Activated T-cell treated with anti-CD3 and anti-CD28 coated beads, Interleukin-2, amount 50 U/mL, for 72 hours (primary cell): ENCODE measurements at places on chromosomes 5 and 9. TPM values are rescaled to one million over a fixed set of nuclear protein-coding genes. Genes with fewer than 3 reads are reported as not detected.

DNA sequence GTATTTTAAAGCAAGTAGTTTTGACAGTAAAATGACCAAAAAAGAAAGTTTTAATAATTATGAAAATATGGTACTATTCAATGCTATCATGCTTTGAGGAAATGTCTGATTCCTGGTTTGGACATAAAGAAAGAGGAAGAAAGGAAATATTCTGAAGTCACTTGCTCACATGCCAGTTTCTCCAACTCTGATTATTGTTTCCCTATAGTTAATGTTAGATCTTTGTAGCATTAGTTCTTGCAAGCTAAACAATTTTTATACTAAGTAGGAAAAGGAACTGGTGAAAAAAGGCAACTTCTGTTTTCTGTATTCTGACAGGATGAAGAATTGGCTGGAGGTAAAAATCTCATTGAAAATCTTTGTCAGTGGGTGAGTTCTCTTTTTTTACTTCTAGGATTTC is 119.5 kb downstream of the YTHDC2 start:
- no peak overlapping the region for H3K27ac ChIP-seq
- no peaks in the 10 kb centered on the region for H3K36me3 ChIP-seq
- H3K27me3 ChIP-seq: peaks cover 13% of the 10 kb centered on the region

- H3K4me3 ChIP-seq: no peak overlapping the region
- DNase-seq: no peak
- no peak overlapping the region for H3K27ac ChIP-seq
- no peaks in the 10 kb centered on the region for H3K36me3 ChIP-seq
Observed at GRCh38 chr9:35396560-35397215, 93.2 kb upstream of the RUSC2 start.

- peaks cover 58% of the 10 kb centered on the region for H3K27me3 ChIP-seq
- no peaks in the 10 kb centered on the region for H3K36me3 ChIP-seq
- no peaks in the 10 kb centered on the region for H3K4me1 ChIP-seq
- no peak for DNase-seq
Observed at GRCh38 chr9:34892886-34893285, 65.2 kb upstream of the PHF24 start.

DNA sequence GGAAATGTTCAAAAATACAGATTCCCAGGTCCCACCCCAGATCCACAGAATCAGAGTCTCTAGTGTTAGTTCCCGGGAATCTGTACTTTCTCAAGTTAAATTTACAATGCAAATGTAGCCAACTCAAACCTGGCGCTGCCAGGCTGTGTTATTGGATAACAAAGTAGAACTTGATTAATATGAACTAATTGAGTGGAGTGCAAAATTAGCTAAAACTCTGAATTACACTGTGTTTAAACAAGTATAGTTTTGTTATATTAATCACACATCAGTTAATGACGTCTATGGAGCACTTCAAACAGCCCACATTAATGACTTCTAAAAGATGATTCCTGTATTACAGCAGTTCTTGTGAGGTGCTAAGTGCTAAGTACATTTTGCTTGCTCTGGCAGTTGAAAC is 32.4 kb upstream of the CYFIP2 start:
- no peaks in the 10 kb centered on the region for H3K27me3 ChIP-seq
- H3K36me3 ChIP-seq: peaks cover 69% of the 10 kb centered on the region
- no peak for DNase-seq
- peak overlapping the region; percentile 94 for H3K27ac ChIP-seq
- H3K4me3 ChIP-seq: peak overlapping the region; percentile 14

DNA sequence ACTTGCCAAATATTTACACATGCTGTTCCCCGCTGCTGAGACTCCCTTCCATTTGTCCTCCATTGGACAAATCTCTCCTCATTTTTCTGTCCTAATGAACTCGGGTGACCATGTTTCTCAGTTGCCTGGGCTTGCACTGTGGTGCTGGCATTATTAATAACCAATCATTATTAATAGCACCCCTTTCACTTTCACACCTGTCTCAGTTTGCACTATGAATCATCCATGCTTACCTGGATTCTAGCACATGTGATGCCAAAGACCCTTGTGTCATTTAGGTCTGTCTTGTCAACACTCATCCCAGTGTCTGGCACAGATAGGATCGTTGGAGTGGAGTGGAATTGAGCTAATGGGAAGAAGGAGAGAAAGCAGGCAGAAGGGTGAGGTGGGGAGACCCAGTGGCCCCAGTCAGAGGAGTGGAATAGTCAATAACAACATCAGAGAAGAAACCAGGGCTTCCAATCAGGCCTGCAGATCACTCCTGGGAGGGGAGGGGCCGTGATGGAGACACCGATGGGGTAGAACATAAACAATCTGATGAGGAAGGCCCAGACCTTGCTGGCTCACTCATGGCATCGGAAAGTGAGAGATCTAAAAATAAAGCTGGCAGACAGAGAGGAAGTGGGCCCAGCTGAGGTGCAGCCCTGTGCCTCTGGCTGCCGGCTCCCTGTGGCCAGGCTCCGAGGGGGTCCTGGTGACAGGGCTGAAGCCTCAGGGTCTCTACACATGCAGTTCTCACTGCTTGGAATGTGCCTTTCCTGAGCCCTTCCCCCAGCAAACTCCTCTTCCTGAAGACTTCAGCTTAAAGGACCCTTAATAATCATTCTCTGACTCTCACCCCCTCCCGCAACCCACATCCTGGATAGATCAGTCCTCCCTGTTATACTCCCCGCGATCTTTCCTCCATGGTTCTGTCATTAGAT is 33.5 kb upstream of the CRB2 start:
- peak overlapping the region; percentile 72 for H3K27ac ChIP-seq
- peak overlapping the region; percentile 58 for H3K4me3 ChIP-seq
- peak; percentile 71 for DNase-seq

DNA sequence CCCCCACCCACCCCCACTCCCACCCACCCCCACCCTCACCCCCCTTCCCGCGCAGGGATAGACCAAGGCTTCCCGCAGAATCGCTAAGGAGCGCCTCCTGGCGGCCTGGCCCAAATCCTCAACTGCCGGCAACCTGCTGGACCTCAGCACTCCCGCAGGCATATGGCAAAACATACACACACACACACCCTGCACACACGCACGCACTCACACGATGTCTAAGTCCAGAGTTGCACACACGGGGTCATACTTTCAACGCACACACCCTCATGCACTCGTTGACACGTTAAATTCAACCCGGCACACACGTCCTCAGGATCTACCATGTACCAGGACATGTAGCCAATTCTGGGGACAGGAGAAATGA is 1.7 kb downstream of the CPLX2 start:
- H3K4me1 ChIP-seq: peaks cover 11% of the 10 kb centered on the region
- H3K36me3 ChIP-seq: peaks cover 2% of the 10 kb centered on the region

- no peaks in the 10 kb centered on the region for H3K27me3 ChIP-seq
- H3K36me3 ChIP-seq: peaks cover 6% of the 10 kb centered on the region
- H3K4me3 ChIP-seq: no peak overlapping the region
- H3K4me1 ChIP-seq: no peaks in the 10 kb centered on the region
- H3K27ac ChIP-seq: no peak overlapping the region
Observed at GRCh38 chr9:78261403-78262001, 25.6 kb downstream of the CEP78 start.

GRCh38 chr5:165076686-165077085 is 1571.3 kb downstream of the MAT2B start:
- H3K36me3 ChIP-seq: no peaks in the 10 kb centered on the region
- DNase-seq: no peak
- no peaks in the 10 kb centered on the region for H3K4me1 ChIP-seq

GRCh38 chr5:6059137-6059800 is 319.1 kb downstream of the MED10 start:
- H3K4me3 ChIP-seq: no peak overlapping the region
- H3K4me1 ChIP-seq: no peaks in the 10 kb centered on the region
- H3K27ac ChIP-seq: no peak overlapping the region
- no peak for DNase-seq

GRCh38 chr5:134590992-134591659 is 41.5 kb downstream of the SAR1B start:
- DNase-seq: peak; percentile 82
- peaks cover 72% of the 10 kb centered on the region for H3K4me1 ChIP-seq
- peaks cover 9% of the 10 kb centered on the region for H3K27me3 ChIP-seq
- no peak overlapping the region for H3K4me3 ChIP-seq
- no peaks in the 10 kb centered on the region for H3K36me3 ChIP-seq

- H3K27me3 ChIP-seq: peaks cover 79% of the 10 kb centered on the region
- no peaks in the 10 kb centered on the region for H3K36me3 ChIP-seq
- peak overlapping the region; percentile 82 for H3K4me3 ChIP-seq
Observed at GRCh38 chr5:159106193-159106568, 6.5 kb upstream of the EBF1 start.

DNA sequence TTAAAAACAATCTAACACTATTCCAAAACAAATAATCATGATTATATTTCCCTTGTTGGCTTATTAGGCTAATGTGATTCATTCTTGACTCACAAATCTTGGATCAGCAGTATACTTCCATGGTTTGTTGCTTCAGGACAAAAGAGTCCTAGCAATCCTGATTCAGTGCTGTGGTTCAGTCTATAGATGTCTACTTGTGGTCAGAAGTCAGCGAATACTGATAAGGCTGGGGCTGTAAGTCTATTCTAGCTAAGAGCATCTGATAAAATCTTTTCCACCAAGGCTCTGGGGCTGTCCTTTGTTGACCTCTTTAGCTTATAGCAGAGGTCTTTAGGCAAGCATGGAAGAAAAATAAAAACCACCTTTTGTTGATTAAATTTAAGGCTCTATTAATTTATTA is 4.4 kb upstream of the SMIM3 start:
- H3K4me1 ChIP-seq: peaks cover 9% of the 10 kb centered on the region
- DNase-seq: no peak
- no peak overlapping the region for H3K4me3 ChIP-seq
- peaks cover 5% of the 10 kb centered on the region for H3K27me3 ChIP-seq
- peaks cover 2% of the 10 kb centered on the region for H3K36me3 ChIP-seq

GRCh38 chr9:8872802-8873201 is 1073.2 kb upstream of the DMAC1 start:
- no peaks in the 10 kb centered on the region for H3K4me1 ChIP-seq
- no peak overlapping the region for H3K4me3 ChIP-seq
- no peak for DNase-seq
- H3K36me3 ChIP-seq: no peaks in the 10 kb centered on the region
- H3K27ac ChIP-seq: no peak overlapping the region

- H3K4me1 ChIP-seq: no peaks in the 10 kb centered on the region
- H3K27me3 ChIP-seq: no peaks in the 10 kb centered on the region
- no peaks in the 10 kb centered on the region for H3K36me3 ChIP-seq
- H3K27ac ChIP-seq: no peak overlapping the region
Observed at GRCh38 chr5:133287500-133287899, 235.7 kb downstream of the HSPA4 start.

DNA sequence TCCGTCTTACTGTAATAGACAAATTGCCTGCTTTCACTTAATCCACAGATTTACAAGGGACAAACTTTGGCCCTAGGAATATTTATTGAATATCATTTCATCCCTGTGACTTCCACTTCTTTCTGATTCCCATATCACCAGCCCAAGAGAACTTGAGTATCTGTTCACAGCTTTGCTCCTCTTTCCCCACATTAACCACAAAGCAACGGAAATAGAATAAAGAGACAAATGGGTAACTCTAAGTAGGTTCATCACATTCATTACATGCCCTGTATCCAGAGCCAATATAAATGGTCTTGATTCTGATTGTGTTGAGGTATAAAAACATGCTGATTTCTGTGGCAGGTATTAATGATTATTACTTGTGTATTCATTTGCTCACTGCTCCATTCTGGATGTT is 41.9 kb downstream of the TMEM252 start:
- H3K27me3 ChIP-seq: no peaks in the 10 kb centered on the region
- DNase-seq: no peak
- H3K27ac ChIP-seq: no peak overlapping the region

GRCh38 chr9:107173422-107174180 is 109.5 kb upstream of the RAD23B start:
- peaks cover 34% of the 10 kb centered on the region for H3K4me1 ChIP-seq
- H3K4me3 ChIP-seq: peak overlapping the region; percentile 44
- peaks cover 24% of the 10 kb centered on the region for H3K27me3 ChIP-seq
- peak overlapping the region; percentile 95 for H3K27ac ChIP-seq
- no peaks in the 10 kb centered on the region for H3K36me3 ChIP-seq
- DNase-seq: peak; percentile 24

DNA sequence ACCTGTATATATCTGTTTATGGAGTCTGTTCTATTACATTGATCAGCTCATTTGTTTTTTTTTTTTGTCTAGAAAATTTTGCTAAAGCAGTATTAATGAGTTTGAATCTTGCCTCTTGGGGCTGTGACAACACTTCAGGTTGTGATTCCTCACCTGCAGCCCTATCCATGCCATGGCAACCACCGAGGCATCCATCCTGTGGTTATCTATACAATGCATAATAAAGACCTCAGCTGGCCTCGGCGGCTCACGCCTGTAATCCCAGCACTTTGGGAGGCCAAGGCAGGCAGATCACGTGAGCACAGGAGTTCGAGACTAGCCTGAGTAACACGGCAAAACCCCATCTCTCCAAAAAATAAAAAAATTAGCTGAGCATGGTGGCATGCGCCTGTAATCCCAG is 28.1 kb upstream of the PDCD1LG2 start:
- no peak overlapping the region for H3K4me3 ChIP-seq
- H3K27ac ChIP-seq: no peak overlapping the region
- peaks cover 38% of the 10 kb centered on the region for H3K4me1 ChIP-seq
- no peak for DNase-seq
- H3K27me3 ChIP-seq: peaks cover 6% of the 10 kb centered on the region

- H3K36me3 ChIP-seq: no peaks in the 10 kb centered on the region
- no peak overlapping the region for H3K27ac ChIP-seq
- H3K4me3 ChIP-seq: no peak overlapping the region
- peaks cover 7% of the 10 kb centered on the region for H3K27me3 ChIP-seq
Observed at GRCh38 chr9:133543772-133544467, 9.4 kb downstream of the ADAMTSL2 start.

- H3K4me3 ChIP-seq: no peak overlapping the region
- peaks cover 77% of the 10 kb centered on the region for H3K27me3 ChIP-seq
- H3K4me1 ChIP-seq: no peaks in the 10 kb centered on the region
- H3K27ac ChIP-seq: no peak overlapping the region
- H3K36me3 ChIP-seq: peaks cover 4% of the 10 kb centered on the region
- no peak for DNase-seq
Observed at GRCh38 chr9:935348-935965, 41.0 kb upstream of the DMRT3 start.

LAMC3 gene
- total RNA-seq: 0.74 TPM

SPATA9 gene
- total RNA-seq: not detected

SAXO1 gene
- total RNA-seq: not detected

GPR150 gene
- total RNA-seq: 1.1 TPM

PHF24 gene
- 1.1 TPM for total RNA-seq

PCDHA9 gene
- total RNA-seq: not detected
